ENCODE measurements at places on chromosomes 2 and 18. TPM values are rescaled to one million over a fixed set of nuclear protein-coding genes. Genes with fewer than 3 reads are reported as not detected.

The ARL4C gene
- 43.8 TPM for total RNA-seq

The ZNF385B gene
- 30.8 TPM for total RNA-seq

The ZNF532 gene
- total RNA-seq = 259 TPM

The GRHL1 gene
- 12.4 TPM for total RNA-seq

The RAD51AP2 gene
- total RNA-seq = 0.27 TPM

The RAB31 gene
- total RNA-seq = 29.4 TPM

The ALK gene
- 9.5 TPM for total RNA-seq

The BOLL gene
- total RNA-seq = 0.27 TPM

The DES gene
- total RNA-seq = 249 TPM

The ENOSF1 gene
- 95.6 TPM for total RNA-seq

The ANKRD44 gene
- total RNA-seq = 42.0 TPM

The DIPK1C gene
- 25.5 TPM for total RNA-seq

The CAMKMT gene
- total RNA-seq = 17.1 TPM

The VAMP8 gene
- 8.5 TPM for total RNA-seq

The OTOS gene
- not detected for total RNA-seq

The TXNDC2 gene
- not detected for total RNA-seq

The AMER3 gene
- 11.8 TPM for total RNA-seq

The TSPYL6 gene
- 0.44 TPM for total RNA-seq

The GULP1 gene
- total RNA-seq = 86.1 TPM

The SERPINB10 gene
- total RNA-seq = 1.3 TPM

The ORMDL1 gene
- total RNA-seq = 175 TPM

The MYO1B gene
- 150 TPM for total RNA-seq

The RGPD4 gene
- total RNA-seq = 2.2 TPM

The DSC2 gene
- total RNA-seq = 20.9 TPM

The NXPH2 gene
- total RNA-seq = 9.1 TPM

The ITPRIPL1 gene
- 5.7 TPM for total RNA-seq

The LIPG gene
- 20.2 TPM for total RNA-seq

The ACVR1 gene
- total RNA-seq = 31.9 TPM

The CASP10 gene
- total RNA-seq = 11.5 TPM

The SLC38A11 gene
- 52.7 TPM for total RNA-seq

The RAB1A gene
- 110 TPM for total RNA-seq

The IGFBP2 gene
- 169 TPM for total RNA-seq

The RESP18 gene
- not detected for total RNA-seq

The MOCOS gene
- total RNA-seq = 1.2 TPM

The CHRNG gene
- 2.0 TPM for total RNA-seq

The LNPK gene
- 127 TPM for total RNA-seq

The ANKRD30BL gene
- 7.3 TPM for total RNA-seq

The KLHL41 gene
- total RNA-seq = 209 TPM

The REL gene
- 24.2 TPM for total RNA-seq

The CNDP1 gene
- 9.9 TPM for total RNA-seq

The POTEI gene
- total RNA-seq = 0.22 TPM

The TCF7L1 gene
- 7.4 TPM for total RNA-seq

The AQP12A gene
- total RNA-seq = not detected

The SCTR gene
- not detected for total RNA-seq

The NMUR1 gene
- total RNA-seq = 2.1 TPM

The ST8SIA5 gene
- 7.0 TPM for total RNA-seq

The HOXD1 gene
- total RNA-seq = 0.27 TPM

The FAM161A gene
- 113 TPM for total RNA-seq

The GALNT13 gene
- 82.7 TPM for total RNA-seq

The VWA3B gene
- total RNA-seq = not detected

The R3HDM1 gene
- total RNA-seq = 51.5 TPM

Data from camera-type eye (tissue), 1 donor.